Myocyte (in vitro differentiated cells): ENCODE measurements at places on chromosomes 1 and 21.

DNA sequence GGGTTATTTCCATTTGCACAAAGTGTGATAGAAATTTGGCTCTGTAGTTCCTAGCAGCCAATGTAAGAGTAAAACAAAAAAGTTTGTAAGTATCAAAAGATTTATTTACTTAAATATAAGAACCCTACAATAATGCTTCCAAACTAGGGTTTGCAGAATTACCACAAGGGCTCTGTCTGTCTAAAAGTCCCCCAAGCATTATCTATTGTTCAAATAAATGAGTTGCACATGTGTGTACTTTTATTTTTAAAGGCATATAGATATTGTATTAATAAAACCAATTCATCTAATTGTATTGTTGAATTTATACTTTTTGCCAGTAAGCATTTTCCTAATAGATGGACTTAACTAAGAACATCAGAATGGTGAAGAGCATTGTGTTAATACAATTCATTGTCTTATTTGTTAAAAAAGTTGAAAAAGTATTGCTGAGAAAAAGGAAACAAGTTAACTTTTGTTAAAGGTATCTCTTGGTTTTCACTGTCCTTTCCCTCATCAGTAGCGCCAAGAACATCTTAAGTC is 863 bp upstream of the PTPRC start:
- no peak for DNase-seq

GRCh38 chr1:229121845-229122436 is 149.0 kb upstream of the RAB4A start:
- no peak for DNase-seq

- no peak for DNase-seq
Measured at GRCh38 chr1:47763591-47764171, 233.5 kb downstream of the TRABD2B start.

DNA sequence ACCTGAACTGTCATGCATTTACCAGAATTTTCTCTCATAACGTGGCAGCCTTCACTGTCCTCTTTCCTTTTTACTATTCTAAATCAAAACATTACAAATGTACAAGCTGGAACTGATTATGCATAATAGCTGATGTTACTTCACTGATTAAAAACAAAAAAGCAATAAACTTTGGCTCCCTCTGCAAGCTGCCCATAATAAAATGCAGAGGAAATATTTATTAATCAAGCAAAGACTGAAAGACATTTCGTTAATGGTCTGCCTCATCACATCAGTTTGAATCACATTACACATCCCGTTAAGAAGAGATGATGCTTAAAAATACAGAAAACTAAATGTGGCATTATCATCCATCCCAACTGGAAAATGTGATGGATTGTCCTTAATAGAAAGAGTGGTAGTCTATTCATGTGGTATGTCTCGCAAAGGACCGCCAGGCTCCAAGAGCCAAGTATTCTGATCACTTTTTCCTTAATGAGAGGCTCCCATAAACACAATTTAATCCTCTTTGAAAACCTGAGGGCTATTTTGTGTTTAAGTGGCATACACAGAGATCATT is 225.3 kb downstream of the RGS7 start:
- no peak for DNase-seq

- DNase-seq, result no peak
Measured at GRCh38 chr1:248849637-248850036, 9.2 kb downstream of the ZNF692 start.

- no peak for DNase-seq
Measured at GRCh38 chr1:204945565-204945977, 74.9 kb downstream of the NFASC start.

- DNase-seq, result no peak
Measured at GRCh38 chr1:247347477-247348222, 16.0 kb upstream of the ZNF496 start.

DNA sequence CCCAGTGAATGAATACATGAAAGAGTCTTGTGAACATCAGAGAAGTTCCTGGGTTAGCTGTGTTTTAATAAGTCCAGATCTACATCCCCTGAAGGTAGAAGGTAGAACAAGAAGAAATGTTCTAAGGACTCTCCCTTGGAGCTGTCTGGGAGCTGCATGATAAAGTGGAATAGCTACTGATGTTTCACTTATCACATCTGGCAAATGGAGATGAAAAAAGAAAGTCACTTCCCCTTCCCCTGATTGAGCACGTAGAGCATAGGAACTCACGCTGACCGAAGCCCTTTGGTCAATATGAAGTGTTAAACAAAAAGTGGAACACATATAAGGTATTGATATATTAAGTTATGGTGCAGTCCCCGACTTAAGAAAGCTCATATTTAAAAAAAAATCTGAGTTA is 53.2 kb upstream of the PARP1 start:
- DNase-seq, result no peak

- DNase-seq, result no peak
Measured at GRCh38 chr1:39116860-39117728, 87.4 kb upstream of the MACF1 start.

GRCh38 chr1:229195246-229195645 is 75.7 kb upstream of the RAB4A start:
- no peak for DNase-seq

GRCh38 chr1:89808441-89809117 is 12.3 kb upstream of the LRRC8D start:
- DNase-seq, result no peak

DNA sequence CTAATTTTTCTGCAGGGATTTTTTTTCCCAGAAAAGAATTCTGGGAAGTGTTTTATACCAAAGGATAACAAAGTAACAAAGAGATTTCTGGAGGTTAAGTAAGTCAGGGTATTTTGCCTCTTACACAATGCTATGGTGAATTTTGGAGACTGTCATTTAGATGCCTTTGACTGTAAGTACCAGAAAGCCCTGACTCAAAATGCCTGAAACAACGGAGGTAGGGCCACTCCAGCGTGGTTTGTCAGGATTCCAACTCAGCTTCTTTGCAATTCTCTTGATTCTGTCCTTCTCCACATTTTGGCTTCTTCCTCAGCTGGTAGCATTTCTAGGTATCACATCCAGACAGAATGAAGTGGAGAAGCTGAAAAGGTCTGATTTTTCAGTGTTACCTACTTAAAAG is 106.5 kb downstream of the UCHL5 start:
- DNase-seq, result no peak

- DNase-seq, result peak; percentile 84
Measured at GRCh38 chr1:162856260-162856659, 4.7 kb downstream of the CCDC190 start.

DNA sequence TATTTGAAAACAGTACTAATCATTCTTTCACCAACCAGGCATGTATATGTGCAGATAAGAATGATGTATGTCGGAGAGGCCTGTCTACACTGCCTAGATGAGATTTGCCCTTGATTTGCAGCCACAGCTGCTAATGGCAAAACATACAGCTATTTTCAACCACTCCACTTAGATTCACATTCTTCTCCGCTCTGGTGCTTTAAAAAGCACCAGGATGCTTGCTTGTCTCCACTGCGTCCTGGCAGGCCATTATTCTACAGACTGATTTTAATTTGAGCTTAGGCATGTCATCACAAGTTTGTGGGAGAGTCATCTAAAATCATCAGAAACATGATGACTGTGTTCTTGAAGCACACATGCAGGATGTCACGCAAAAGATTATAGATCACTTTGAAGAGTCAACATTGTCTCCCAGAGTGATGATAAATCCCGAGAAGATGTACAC is 119.0 kb upstream of the NRIP1 start:
- no peak for DNase-seq

DNA sequence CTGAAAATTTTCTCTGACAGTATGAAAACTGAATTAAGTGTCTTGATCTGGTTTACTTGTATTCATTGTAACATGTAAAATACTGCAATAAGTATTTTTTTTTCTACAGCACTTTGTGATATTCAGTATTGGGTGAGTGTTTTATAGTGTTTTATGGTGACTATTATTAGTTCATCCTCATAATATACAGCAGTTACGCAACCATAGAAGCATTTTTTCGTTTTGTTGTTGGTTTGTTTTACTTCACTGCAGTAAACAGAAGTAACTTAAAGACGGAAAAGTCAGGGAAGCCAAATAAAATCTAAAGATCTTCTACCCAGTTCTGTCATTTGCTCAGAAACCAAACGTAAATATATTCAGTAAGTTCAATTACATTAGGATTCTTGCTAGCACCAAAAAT is 250.0 kb downstream of the TPR start:
- DNase-seq, result no peak

DNA sequence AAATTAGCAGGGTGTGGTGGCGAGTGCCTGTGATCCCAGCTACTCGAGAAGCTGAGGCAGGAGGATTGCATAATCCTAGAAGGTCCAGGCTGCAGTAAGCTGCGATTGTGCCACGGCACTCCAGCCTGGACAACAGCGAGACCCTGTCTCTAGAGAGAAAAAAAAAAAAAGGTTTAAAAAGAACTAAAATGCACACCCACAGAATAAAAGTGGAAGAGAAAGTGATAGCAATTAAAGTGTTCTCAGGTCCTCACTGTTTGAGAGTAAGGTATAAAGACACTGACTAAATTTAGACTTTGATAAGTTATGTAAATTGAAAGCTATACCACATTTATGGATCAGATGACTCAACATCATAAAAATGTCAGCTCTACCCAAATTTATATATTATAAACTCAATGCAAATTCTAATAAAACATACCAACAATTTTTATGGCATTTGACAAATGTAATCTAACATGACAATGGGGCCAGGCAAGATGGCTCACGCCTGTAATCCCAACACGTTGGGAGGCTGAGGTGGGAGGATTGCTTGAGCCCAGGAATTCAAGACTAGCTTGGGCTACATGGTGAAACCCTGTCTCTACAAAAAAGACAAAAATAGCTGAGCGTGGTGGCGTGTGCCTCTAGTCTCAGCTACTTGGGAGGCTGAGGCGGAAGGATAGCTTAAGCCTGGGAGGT is 11.8 kb downstream of the ZBTB17 start:
- no peak for DNase-seq

DNA sequence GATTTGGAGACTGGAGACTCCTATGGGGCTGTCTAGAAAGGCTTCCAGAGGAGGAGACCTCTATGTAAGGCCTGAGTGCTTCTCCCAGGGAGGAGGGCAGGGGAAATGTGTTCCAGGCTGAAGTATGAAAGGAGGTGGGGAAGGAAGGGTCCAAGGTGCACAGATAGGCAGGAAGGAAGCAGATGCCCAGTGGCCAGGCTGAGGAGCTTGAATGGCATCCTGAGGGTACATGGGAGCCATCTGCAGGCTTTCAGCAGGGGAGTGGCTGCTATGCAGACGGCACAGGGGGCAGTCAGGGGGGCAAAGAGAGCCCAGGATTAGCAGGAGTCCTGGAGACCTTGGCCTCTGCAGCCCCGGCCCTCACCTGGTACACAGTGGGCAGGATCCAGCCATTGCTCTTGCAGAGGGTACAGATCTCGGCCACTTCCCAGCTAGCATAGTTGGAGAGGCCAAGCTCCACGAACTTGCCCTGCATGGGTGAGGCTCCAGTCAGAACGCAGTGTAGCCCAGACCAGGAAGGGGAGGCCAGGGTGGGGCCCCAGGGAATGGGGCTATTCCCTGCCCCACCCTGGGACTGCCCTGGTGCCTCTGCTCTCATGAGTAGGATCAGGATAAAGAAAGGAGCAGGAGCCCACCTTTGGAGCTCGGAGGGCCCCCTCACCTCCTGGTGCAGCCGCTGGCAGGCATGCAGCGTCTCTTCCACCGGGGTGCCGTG is 4.0 kb downstream of the AKR7A2 start:
- DNase-seq, result no peak

- no peak for DNase-seq
Measured at GRCh38 chr1:52125736-52126359, 16.0 kb upstream of the ZFYVE9 start.

DNA sequence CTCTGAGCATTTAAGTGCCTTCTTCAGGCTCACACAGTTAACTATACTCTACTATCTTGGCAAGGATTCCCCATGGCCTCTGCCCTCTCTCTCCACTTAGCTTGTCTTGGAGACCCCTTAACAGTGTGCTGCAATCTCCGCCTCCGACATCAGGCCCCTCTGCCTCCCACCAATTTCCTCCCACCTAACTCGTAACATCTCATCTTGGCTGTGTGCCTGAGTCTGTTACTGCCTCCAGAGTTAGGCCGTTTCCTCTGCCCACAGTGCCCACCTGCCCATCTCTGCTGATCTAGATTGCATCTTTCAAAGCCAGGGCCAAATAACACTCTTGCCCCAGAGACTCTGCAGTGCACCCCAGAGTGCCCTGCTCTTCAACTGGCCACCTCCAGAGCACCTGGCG is 244.3 kb upstream of the TMEM51 start:
- no peak for DNase-seq

DNA sequence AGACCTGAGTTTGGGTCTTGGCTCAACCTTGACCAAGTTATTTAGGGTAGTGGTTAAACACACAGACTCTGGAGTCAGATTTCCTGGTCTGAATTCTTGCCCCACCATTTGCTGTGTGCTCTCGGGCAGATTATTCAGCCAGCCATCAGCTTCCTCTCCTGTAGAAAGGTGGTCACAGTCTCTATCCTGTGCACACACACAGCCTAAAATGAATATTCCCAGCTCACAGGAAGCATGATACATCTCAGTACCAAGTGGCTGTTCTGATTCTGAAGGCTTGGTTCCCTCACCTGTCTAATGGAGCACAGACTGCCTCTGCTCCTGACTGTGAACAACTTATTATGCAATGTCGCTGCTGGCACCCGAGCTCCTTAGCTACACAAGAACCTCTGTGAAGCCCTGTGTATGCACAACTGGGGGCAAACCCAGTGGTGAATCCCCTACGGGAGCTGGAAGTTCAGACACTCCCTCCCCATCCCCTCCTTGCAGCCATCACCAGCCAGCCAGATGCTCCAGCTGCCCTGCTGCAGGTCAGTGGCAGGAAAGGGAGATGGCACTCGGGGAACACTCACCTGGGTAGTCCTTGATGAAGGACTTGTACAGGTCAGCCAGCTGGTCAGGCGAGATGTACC is 13.7 kb downstream of the ENO1 start:
- DNase-seq, result peak; percentile 73

DNA sequence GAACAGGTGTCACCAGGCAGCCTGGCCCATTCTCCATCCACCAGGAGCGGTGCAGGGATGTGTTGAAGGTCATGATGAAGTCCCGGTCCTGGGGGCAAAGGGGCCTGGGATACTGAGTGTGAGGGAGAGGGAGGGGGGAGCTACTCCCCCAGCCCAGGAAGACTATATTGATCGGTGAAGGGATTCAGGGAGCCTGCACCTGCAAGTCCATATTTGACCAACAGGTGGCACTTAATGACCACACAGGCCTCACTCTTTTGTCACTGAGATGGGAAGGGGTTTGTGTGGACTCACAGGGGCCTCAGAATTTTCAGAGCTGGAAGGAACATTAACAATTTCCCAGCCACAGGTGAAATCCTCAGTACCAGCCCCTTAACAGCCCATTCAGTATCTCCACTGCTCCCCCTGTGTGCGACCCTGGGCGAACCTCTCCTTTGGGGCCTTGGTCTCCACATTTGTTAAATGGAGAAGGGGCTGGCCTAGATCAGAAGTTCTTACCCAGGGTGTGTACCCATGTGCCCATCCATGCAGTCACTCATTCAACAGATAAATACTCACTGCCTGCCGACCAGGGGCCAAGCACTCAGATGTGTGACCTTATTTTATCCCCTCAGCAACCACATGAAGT is 55.6 kb downstream of the NKAIN1 start:
- peak; percentile 41 for DNase-seq

DNA sequence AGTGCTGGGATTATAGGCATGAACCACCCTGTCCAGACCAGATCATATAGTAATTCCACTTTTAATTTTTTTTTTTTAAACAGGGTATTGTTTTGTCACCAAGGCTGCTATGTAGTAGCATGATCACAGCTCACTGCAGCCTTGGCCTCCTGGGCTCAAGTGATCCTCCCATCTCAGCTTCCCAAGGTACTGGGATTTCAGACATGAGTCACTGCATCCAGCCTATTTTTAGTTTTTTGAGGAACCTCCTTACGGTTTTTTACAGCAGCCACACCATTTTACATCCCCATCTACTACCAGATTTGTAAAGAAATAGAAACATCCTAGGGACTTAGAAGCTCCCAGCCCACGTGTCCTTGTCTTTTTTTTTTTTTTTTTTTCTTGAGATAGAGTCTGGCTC is 24.0 kb downstream of the L1TD1 start:
- peak; percentile 36 for DNase-seq
